ENCODE measurements at places on chromosomes 4 and X.

DNA sequence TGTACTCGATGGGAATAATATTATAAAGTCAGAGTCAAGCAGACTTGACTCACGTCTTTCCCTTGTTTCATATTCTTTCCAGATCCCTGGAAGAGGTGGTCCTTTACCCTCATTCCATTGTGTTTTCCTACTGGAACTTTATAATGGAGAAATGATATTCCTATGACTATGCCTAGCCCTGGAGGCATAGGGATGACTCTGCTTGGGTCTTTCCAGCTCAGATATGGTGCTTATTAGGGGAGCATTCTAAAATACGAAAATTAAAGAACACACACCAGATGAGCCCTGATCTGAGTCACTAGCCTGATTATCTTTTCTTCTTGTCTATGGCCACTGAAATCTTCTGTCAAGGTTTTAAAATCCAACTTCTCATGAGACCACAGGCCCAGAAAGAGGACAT is 231.4 kb downstream of the ANKRD50 start:
- no peak for DNase-seq

- DNase-seq: no peak
These were observed 125.3 kb upstream of the PACRGL start for GRCh38 chr4:20574986-20575385.

- DNase-seq: no peak
These were observed 292.0 kb downstream of the CCSER1 start for GRCh38 chr4:90419124-90419711.

- no peak for DNase-seq
These were observed 72.9 kb downstream of the YIPF6 start for GRCh38 chrX:68571610-68572311.

DNA sequence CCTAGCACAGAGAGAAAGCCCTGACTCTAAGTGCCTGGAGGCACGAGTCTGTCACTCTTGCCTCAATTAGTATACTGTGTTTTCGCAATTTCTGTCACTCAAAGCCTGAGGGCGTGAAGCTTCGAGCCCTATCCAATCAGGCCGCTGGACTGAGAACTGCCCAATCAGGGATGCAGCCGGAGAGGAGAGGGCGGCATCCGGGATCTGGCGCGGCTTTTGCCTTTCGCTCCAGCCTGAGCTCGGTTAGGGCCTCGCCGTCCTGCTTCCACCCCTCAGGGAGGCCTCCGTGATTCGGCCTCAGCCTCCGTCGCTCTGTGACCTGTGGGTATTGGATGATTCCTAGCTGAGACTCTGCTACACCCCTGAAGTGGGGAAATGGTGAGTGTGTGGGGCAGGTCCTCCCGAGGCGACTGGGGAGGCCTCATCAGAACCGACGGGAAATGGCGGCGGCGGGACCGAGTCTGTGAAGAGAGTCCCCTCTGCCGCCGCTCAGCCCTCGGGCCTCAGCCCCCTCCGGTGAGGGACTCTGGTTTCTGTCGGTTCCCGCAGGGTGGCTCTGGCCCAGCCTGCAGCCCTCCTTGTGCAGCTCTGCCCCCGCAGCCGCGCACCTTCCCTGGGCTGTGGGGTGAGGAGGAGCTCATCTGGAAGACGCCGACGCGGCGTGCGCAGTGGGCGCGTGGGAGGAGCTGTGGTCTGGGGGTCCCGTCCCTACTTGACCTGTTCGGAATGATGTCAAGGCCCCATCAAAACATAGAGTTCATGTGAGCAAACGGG is 48.5 kb downstream of the ZNF141 start:
- no peak for DNase-seq

- DNase-seq: no peak
These were observed 156.2 kb upstream of the SLC7A11 start for GRCh38 chr4:138398322-138398721.

DNA sequence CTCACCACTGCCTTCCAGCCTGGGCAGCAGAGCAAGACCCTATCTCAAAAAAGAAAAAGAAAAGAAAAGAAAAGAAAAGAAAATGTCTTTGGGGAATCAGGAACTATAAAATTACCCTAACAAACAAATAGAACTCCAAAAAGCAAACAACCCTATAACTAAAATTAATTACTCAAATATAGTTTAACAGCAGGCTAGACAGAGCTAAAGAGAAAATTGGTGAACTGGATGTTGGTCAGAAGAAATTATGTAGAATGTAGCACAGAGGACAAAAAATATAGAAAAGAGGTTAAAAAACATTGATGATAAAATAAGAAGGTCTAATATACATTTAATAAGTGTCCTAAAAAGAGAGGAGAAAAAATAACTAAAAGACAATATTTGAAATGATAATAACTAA is 27.8 kb upstream of the WWC2 start:
- no peak for DNase-seq

DNA sequence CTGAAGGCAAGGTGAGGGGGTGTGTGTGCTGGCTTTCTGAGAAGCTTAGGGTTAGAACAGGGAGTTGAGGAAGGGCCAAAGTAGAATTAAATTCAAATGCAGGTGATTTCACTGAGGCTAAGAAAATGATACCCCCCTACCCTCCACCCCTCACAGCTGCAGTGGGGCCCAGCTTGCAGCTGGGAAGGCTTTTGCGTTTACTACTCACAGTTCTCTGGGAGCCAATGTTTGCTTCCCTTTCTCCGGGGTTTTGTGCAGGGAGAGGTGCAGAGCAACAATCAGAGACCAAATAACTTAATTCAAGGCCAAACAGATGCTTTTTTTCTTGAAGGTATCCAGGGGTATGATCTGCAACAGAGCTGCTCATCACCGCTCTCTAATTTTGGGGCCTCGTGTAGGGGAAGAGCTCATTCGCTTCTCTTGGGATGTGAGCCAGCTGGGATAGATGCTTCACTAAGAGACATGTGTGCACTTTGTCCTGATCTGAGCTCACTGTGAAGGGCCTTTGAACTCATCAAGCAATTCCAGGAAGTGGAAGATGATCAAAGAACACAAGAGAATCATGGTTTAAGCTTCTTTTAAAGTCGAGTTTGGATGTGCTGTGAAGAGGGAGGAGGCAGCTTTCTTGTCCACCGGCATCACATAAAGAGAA is 122.7 kb upstream of the C1GALT1C1 start:
- no peak for DNase-seq

GRCh38 chr4:14653338-14653737 is 348.9 kb upstream of the CPEB2 start:
- no peak for DNase-seq
